ENCODE measurements at places on chromosomes 5 and 9.

DNA sequence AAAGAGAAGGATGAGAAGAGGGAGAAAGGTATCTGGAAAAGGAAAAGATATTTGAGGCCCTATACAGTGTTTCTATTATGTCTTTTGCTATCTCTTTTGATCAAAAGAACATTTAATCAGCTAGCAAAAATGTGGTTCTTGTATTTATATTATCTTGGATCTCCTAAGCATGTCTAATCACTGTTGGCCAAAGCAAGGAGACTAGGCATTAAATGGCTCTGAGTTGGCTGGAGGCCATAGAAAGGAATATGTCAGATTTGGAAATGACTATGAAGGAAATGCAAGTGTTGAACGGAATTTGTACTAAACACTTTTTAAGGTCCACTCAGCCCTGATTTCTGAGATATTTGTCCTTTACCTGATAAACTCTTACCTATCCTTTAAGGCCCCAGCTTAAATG, 22.4 kb upstream of the THG1L start:
- DNase-seq, result no peak

- no peak for DNase-seq
Measured at GRCh38 chr5:173778152-173778782, 109.9 kb upstream of the CPEB4 start.

DNA sequence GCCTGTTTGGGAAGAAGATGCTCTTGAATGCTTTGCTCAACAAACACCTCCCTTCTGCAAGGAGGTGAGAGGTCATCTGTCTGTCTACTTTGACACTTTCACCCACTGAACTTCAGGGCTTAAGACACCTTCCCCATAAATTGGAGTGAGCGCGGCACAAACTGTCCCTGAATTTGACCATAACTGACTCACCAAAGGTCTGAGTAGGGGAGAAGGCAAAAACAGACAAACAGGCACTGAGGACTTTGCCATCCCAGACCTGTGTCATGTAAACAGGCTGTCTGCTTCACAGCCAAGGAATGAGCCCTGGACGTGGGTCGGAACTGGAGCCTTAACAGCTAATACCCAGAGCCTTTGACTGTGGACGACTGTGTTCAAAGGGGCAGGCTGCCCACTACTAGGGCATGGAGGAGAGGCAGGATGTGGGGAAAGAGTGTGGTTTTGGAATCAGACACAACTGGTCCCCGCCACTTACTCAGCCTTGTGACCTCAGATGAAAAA, 320.9 kb upstream of the KLF4 start:
- DNase-seq, result no peak

DNA sequence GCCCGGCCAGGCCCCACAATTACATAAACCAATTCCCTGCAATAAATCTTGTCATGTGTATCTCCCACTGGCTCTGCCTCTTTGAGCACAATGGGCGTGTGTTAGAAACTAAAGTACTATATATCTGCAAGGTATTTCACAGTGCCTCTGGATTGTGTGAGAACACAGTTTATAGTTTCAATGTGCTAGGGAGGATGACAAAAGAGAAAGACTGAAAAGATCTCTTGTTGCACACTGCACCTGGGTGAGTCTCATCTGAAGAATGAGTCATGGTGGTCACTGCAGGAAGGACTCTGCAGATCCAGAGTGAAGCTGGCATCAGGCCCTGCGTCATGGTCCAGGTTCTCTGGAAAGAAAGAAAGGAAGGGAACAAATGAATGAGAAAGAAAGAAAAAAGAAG, 20.7 kb upstream of the CTSV start:
- DNase-seq, result no peak

DNA sequence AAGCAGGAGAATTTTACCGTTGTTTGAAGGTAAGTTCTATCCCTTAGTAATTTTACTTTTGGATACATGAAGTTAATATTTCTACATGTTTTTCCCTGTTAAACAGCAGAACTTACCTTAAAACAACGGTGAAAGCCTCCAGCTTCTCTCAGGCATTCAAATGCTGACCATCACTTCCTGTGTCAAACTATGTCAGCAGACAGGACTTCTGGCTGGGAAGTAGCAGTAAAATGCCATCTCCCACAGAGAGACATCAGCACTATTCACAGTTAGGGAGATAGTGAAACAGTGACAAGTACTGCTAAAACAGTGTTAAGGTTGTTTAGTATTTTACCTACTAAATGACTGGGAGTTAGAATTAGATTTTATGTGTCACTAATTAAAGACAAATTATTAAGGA, 34.2 kb upstream of the GOLGA1 start:
- DNase-seq, result no peak

- DNase-seq, result no peak
Measured at GRCh38 chr9:4423207-4423610, 67.1 kb upstream of the SLC1A1 start.

GRCh38 chr5:3310541-3311261, 284.9 kb upstream of the IRX1 start:
- no peak for DNase-seq

- DNase-seq, result no peak
Measured at GRCh38 chr9:79883073-79883645, 311.4 kb downstream of the TLE4 start.

DNA sequence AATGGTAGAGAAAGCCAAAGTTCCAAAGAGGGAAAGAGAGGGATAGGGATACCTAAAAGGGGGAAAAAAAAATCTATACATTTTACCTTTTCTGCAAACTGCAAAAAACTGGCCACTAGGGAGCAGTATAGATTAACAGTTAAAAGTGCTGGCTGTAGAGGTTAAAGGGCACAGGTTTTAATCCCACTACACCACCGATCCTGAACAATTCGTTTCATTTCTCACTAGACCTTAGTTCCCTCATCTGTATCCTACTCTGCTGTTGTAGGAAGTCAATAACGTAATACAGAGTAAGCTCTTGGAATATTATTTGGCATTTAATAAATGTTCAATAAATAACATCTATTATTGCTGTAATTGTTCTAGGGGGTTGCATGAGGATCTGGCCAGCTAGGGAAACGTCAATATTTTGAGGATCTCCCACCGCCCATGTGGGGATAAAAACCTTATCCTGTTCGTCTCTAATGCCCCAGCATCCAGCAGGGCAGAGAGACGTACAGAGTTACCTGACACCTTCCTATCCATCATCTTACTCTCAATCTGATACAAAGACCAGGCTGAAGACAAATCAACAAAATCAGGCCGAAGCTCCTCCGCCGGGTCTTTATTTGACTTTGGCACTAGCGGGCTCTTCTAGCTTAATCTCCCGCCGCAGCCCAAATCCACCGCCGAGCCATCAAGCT, 757 bp downstream of the CDC26 start:
- DNase-seq, result peak; percentile 35

GRCh38 chr5:90134892-90135291, 274.7 kb downstream of the CETN3 start:
- DNase-seq, result no peak

DNA sequence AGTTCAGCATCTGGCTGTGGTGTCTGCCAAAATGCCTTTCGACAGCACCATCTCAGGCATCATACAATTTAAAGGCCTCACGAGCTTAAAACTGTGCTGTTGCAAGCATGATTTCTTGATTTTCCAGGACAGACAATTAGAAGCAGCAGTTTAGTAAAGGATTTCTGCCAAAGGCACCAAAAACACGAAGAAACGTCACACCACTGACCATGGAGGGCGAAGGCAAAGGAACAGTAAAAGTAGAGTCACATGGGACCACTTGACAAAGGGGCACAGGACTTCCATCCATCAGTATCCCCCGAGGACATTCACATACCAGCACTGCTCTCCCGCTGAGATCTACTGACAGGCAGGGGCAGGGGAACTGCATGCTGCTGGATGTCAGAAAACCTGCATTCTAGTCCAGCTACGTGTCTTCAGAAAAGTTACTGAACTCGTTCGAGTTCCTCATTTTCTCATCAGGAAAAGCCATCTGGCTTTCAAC, 70.4 kb upstream of the FBXW11 start:
- DNase-seq, result no peak

DNA sequence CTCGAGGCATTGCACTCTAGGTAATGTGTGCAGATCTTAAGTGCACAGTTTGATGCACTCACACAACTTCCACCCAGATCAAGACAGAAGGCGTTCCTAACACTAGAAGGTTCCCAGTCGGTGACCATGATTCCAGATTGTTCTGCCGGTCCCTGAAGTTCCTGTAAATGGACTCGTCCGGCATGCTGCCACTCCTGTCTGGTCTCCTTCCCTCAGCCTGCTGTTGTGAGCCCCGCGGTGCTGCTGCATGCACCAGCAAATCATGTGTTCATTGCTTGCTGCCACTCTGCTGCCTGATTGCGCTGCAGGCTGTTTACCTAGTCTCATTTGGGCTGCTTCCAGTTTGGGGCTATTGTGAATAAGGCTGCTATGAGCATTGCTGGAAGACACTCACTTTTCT, 11.5 kb downstream of the STKLD1 start:
- no peak for DNase-seq

- no peak for DNase-seq
Measured at GRCh38 chr5:98319299-98320011, 454.0 kb upstream of the RGMB start.

DNA sequence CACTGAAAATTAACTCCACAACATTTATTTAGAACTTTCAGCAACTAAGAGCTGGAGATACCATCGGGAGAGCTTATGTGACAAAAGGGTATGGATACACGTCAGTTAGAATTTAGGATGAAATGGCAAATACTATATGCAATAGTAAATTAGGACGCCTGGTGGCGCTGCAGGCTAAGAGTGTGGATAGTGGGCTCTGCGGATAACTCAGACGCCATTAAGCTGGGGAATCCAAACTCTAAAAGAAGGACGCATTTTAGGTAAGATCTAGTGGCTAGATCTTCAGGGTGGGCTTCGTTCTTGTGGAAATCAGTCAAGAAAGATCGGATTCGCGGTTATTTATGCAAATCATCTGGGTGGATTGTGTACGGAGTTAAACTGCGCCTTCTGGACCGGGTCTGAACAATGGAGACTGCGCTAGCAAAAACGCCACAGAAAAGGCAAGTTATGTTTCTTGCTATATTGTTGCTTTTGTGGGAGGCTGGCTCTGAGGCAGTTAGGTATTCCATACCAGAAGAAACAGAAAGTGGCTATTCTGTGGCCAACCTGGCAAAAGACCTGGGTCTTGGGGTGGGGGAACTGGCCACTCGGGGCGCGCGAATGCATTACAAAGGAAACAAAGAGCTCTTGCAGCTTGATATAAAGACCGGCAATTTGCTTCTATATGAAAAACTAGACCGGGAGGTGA, at the start of gene PCDHB5:
Gene PCDHB5 (plus strand): TSS at position 177 of the 688 bp plus-strand sequence. CDS start 229 bp downstream, at position 406.
- DNase-seq, result no peak

DNA sequence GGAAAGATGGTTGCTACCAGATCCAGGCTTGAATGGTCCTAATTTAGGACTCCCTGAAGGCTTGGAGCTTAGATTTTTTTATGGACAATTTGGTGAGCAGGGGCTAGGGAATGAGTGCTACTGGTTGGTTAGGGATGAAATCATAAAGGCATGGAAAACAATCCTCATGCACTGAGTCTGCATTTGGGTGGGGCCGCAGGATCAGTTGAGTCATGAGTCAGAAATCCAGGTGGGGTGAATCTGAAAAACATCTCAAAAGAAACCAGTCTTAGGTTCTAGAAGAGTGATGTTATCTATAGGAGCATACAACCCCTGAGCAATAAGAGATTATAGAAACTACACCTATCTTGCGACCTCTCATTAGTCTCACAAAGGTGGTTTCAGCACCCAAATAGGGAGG, 300.0 kb downstream of the KIF4B start:
- DNase-seq, result no peak

DNA sequence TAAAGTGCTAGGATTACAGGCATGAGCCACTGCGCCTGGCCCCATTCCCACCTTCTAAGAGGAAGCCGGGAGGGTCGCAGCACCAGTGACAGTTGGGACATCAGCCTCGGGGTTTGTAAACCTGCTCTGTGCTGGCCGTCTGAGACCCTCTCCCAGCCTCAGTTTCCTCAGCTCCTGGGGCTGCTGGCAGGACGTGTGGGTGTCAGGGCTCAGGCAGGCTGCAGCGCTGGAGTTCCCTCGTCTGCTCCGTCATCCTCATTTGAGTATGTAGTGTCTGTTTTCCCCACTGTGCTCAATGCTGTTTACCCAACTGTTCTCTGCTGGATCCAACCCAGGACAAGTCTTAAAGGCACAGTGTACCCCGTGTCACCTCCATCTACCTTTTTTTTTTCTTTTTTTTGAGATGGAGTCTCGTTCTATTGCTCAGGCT, 2.0 kb upstream of the NINJ1 start:
- DNase-seq, result no peak

Measured in activated CD4-positive, alpha-beta T cell treated with anti-CD3 and anti-CD28 coated beads for 24 hours (primary cell).